Urinary bladder (tissue), 4 donors: ENCODE measurements at places on chromosomes 1 and 21. TPM values are rescaled to one million over a fixed set of nuclear protein-coding genes. Genes with fewer than 3 reads are reported as not detected.
A peak's percentile ranks its signal among the peaks of the same experiment; 100 is the strongest.

DNA sequence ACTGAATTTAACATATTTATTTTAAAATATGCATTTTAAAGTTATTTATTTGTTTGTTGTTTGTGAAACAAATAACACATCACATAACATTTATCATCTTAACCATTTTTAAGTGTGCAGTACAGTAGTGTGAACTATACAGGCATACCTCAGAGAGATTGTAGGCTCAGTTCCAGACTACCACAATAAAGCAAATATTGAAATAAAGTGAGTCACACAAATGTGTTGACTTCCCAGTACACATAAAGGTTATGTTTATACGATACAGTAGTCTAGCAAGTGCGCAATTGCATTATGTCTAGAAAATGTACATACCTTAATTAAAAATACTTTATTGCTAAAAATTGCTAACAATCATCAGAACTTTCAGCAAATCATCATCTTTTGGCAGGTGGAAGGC lies 739.4 kb upstream of the ADGRL4 start:
- no peak for DNase-seq

DNA sequence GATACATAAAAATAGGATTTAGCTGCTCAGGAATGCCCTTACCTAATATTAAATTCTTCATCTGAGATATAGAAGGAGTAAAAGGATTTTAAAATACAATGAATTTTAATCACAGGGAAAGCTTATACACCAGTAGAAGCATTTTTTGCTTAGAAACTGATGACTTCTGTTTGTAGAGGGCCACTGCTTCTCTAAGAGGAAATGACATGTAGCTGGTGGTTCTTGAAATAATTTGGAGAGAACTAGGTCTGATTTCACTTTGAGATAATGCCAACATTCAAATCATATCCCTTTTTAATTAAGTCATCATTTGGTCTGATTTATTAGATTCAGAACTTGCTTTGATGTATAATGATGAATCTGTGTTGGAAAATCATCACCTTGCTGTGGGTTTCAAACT lies 166.6 kb upstream of the SGIP1 start:
- no peak for DNase-seq

- no peak for DNase-seq
These were observed 404.2 kb downstream of the PLPP3 start for GRCh38 chr1:56175211-56175610.

DNA sequence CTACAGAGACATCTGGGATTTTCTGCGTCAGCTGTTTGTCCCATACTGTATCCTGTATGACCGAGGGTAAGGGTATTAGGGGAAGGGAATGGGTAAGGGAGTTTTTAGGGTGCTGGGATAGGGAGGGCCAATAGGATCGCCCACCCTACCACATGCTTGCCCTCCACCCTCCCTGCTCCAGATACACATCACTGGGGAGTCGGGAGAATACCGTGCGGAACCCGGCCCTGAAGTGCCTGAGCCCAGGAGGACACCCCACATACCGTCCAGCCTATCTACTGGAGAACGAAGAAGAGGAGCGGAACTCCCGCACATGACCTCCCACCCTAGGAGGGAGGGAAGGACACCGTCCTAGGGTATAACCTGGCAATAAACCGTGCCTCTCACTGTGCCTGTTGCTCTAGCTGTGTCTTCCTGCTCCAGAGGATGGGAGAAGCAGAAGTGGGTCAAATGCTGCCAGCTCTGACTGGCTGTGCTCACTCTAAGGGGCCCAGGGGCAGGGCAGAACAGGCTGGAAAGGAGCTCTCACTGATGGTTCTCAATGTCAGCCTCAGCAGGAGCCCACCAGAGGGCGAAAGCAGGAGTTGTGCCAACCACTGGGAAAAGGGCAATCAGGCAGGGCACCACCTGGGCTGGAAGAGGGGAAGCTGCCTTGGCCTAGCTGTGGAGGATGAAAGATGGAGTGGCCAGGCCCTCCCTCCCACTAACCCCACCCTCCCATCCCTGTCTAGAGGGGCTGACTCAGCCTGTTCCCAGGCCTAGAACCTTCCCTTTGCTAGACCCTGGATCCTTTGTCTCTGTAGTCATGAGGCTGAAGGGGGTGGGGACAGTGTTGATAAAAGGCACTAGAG lies 440 bp upstream of the LENEP start:
- no peak for DNase-seq

GRCh38 chr1:2628933-2629626 lies 3.7 kb downstream of the MMEL1 start:
- no peak for DNase-seq

DNA sequence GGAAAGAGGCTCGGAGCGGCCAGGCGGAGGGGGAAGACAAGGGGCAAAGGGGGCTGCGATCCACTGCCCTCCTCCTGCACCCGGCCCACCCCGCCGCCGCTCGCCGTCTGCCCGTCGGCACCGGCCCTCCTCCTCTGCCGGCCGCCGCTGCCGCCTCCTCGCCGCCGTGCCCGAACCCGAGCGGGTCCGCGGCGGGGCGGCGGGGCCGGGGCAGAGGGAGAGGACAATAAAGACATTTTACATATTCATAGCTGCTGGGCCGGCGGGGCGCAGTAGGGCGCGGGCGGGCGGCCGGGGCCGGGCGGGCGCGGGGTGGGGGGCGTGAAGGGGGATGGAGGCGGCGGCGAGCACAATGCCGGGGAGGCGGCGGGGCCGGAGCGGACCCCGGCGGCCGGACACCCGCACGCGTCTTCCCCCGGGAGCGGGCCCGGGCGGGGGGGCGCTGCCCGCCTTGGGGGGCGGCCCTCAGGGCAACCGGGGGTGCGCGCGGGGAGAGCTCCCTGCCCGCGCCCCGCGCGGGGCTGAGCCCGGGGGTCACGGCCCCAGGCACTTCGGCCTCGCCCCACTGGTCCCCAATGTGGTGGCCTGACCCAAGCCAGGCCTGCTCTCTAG lies 546 bp downstream of the POU2F1 start:
- DNase-seq: no peak

DNA sequence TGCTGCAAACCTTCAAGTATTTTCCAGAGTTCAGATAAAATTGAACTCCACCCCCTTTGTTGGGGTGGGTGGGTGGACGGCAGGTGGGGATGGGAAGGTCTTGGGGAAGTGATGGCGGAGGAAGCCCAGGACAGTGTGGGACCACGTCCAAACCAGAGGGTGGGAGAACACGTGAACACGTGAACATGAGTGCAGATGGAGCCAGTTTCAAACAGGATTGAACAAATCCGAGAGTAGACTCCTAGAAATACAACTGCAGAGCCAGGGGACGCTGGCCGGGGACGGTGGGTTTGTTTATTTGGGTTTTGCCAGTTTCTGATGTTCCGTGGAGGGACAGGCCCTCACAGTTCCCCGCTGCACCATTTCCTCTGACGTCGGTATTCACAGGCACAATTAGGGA lies 2.9 kb downstream of the KRTAP10-2 start:
- DNase-seq: no peak

- DNase-seq: no peak
These were observed 15.2 kb downstream of the ENAH start for GRCh38 chr1:225637651-225638199.

DNA sequence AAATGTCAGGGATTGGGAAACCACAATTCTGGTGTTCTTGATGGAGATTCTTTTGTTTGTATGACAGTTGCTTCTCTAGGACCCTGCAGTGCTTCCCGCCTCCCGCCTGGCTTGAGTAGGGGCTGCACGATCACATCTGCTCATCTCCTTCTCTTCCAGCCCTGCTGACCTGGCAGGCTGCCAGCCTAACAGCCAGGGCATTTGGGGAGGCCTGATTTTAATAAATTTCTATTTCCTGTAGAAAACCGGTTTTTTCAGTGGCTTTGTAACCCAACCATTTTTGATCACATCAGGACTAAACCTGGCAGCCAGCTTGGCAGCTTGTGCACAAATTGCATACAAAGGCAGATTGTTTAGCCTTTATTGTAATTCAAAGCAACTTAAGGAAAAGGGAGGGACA lies 78.9 kb downstream of the UBE2U start:
- peak; percentile 80 for DNase-seq

GRCh38 chr1:235648407-235648907 lies 1.1 kb downstream of the GNG4 start:
- DNase-seq: no peak

DNA sequence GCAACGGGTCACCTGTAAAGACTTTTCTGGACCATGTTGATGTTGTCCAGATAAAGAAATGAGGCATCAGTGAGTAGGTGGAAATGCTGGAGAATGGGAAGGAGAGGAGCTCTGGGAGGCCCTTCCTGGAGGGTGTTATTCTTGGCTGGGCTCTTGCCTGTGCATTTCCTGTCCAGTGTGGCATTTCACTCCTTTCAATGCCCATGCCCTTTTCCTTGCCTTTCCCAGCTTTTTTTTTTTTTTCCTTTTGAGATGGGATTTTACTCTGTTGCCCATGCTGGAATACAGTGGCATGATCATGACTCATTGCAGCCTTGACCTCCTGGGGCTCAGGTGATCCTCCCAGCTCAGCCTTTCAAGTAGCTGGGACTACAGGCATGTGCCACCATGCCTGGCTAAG lies 11.8 kb downstream of the NOS1AP start:
- no peak for DNase-seq

DNA sequence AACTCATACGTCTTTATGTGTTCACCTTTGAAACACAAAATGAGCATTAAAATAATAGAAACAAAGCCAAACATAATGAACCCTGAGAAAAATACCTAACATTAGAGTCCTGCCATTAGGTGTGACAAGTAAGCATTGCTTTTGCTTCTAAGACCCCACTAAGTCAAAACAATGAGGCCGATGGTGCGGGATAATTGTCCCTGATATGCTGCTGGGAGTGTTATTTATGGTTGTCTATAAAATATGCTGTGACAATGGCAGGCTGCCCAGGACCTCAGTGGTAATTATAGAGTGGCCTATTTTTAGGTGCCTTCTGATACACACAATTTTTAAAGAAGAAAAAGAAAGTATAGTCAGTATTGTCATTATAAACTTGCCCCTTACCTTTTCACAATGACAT lies 1423.1 kb downstream of the AMY1C start:
- no peak for DNase-seq

DNA sequence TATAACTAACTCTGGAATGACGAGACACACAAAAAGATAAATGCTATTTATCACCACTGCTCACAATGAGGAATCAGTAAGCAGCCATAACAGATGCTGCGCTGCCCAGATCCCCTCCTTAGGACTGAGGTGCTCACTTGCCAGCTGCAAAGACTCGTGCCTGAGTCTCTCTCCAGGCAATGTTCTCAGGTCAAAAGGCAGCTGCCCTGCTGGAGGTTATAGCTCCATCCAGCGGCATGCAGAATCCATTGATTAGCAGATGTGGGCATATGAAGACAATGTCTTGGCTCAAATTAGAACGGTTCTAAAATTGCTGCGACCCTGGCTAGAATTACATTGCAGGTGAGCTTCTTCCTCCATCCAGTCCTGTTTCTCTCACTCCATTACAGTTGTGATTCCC lies 328.2 kb upstream of the CHRM3 start:
- DNase-seq: no peak

DNA sequence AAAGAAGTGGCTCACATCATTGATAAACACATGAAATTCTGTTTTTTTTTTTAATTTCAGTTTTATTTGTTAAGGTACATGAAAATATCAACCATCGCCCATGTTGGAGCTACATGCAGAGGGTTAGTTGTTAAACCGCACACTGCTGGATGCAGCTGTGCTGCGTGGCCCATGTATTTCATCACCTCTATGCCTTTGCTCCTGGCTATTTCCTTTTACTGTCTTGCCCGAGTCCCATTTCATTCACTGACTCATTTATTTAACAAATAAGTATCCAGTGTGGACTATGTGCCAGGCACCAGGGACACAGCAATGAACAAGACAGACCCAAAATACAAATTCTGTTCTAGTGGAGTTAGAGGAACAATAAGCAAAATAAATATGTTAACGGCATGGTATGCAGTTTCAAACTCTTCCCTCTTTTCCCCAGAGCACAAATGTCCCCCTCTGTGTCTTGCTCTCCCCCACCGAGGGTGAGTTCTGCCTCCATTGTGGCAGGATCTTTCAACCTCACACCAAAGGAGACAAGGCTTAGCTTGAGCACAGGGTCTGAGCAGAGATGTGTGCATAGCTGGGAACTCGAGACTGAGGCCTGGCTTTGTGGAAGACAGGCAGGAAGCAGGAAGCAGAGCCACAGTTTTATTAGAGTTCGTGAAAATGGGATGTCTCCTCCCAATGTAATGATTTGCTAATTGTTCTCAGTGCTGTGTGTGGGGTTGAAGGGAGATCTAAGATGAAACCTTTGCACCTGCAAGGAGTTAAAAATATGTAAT lies 44.6 kb downstream of the MAN1C1 start:
- DNase-seq: no peak

The PSRC1 gene
- total RNA-seq: 5.3 TPM

The CRNN gene
- total RNA-seq: not detected

The MMP23B gene
- 45.6 TPM for total RNA-seq

The ZYG11B gene
- total RNA-seq: 70.2 TPM

The KIRREL1 gene
- total RNA-seq: 48.6 TPM

The RAB25 gene
- total RNA-seq: 11.9 TPM
